ENCODE measurements at places on chromosomes 16 and 17.

GRCh38 chr16:10618710-10619209 lies 38.4 kb upstream of the EMP2 start:
- no peak for DNase-seq

DNA sequence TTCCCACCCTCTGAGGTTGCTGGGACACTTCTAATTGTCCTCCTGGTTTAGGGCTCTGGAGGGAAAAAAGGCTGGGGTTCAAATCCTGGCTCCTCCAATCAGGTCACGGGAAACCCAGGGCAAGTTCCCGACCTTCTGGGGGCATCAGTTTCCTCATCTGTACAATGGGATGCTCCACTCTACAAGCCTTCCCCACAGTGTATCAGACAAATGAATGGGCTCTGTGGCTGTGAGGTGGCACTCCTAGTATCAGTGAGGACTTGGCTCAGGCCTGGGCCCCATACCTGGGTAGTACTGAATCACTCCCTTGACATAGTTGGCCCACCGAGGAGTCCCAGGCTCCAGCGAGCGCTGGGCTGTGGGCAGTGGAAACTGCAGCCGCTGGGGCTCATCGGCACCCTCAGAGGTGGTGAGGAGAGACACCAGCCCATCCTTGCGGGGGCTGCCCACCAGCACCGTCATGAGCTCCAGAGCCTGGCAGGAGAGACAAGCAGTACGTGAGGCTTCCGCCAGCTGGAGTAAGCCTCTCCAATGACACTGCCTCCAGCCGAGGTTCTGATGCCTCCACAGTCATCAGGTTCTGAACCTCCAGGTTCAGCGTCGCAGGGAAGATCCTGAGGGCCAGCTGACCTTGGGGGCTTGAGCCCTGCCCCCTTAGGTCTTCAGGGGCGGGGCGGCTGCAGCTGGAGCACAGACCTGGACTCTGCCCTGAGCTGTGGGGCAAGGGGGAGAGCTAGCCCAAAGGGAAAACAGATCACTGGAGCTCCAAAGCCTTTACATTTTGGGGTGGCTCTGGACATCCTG lies 1.2 kb downstream of the GALK1 start:
- no peak for DNase-seq

- DNase-seq: no peak
These were observed 83.3 kb downstream of the ABHD15 start for GRCh38 chr17:29483503-29483902.

GRCh38 chr16:86925067-86925791 lies 346.9 kb downstream of the FOXL1 start:
- no peak for DNase-seq

DNA sequence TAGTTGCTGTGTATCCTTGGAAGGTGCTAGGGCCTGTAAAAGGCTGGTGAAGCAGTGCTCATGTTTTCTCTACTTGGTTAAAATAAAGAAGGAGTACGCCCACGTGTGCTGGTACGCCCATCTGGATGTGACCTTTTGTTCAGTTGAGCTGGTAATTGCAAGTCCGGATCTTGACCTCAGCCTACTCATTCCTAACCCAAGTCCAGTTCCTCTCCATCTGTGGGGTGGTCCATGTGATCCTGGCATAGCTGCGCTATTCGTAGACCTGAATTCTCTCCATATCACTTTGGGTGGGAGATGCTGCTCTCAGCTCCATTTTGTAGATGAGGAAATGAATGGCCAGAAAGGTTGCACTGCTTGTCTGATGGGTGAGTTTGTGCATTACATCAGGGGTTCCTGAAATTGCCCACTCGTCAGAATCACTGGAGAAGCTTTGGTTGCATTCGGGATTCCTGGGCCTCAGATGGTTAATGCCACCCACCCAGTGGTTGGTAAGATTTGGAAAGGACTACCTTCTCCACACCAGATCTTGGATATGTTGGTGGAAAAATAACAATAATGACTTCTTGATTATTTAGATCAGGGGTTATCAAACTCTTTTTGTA lies 328.8 kb downstream of the CPPED1 start:
- DNase-seq: no peak

DNA sequence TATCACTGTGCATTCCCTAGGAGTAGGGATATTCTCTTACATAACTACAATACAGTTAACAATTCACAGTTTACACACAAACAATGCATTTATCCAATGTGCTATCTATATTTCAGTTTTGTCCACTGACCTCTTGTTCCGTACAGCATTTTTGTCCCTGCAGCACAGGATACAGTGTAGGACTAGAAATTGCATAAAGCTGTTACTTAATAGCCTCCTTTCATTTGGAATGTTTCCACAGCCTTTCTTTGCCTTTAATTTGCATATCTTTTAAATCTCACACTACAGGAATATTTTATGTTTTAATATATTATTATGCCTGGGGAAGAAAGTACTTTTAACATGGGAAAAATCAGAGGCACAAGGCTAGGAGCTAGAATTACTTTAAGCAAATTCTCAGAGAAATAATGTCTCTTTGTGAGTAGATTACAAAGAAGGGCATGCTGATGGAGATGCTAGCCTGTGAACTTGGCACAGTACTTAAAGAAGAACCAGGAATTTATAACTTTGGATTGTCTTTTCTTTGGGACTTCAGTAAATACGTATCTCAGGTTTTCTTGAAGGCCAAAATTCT lies 144.3 kb downstream of the ITFG1 start:
- no peak for DNase-seq

- DNase-seq: no peak
These were observed 118.8 kb upstream of the GSE1 start for GRCh38 chr16:85494315-85494714.

GRCh38 chr16:64151990-64152767 lies 969.7 kb downstream of the CDH11 start:
- no peak for DNase-seq

DNA sequence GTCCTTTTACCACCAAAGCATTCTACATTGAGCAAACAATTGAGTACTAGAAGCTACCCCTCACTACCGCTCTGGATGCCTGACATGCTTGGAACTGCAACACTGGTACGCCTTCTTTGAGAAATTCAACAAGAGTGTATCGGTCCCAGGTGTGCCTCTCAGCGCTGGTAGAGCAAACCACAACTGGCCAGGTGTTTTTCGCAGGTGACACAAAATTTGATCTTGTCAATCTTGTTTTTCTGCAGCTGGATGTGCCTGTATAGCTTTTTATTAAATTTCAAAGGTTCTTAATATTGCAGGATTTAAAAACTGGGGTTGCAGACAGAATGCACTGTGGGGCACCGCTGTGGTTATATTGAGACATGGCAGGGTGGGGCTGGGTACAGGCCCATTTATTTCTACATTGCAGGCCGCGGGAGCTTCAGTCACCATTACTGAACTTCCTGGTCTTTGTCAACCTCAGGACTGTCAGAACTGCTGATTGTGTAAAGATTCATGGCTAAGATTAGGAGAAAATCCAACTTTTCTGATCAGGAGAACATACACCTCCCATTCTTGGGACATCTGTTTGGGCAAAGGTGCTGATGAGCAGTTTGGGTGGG lies 4.5 kb upstream of the SNX20 start:
- no peak for DNase-seq

- no peak for DNase-seq
These were observed 3.4 kb upstream of the THUMPD1 start for GRCh38 chr16:20744922-20745440.

DNA sequence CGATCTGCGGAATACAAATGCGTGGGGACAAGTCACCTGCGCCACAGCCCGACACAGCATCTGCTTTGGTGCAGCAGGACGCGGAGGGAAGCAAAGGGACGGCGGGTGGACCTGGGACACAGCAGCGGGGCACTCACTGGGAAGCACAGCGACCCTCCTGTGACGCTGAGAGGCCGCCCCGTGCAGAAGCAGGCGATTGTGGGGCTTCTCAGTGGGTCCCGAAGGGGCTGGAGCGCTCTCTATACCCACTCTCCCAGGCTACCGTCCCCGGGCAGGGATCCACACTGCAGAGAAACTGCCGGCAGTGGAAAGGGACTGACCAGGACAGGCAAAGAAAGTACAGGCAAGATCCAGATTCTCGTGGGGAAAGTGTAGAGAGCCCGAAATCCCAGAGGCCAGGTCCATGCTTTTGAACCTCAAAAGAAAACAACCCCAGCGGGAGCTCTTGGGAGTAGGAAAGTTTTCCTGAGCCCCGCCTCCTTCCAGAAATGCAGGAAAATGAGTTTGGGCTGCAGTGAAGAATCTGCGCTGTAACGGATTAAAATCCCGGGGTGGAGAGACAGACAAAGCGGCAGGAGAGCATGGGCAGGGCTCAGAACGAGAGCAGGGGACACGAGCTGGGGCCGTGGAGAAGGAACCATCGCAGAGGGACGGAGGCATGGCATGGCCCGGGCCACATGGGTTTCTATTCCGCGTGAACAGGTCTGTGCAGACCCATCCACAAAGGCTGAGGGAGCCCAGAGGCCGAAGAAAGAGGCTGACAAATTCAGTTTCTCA lies 12.7 kb downstream of the COX4I1 start:
- DNase-seq: no peak

DNA sequence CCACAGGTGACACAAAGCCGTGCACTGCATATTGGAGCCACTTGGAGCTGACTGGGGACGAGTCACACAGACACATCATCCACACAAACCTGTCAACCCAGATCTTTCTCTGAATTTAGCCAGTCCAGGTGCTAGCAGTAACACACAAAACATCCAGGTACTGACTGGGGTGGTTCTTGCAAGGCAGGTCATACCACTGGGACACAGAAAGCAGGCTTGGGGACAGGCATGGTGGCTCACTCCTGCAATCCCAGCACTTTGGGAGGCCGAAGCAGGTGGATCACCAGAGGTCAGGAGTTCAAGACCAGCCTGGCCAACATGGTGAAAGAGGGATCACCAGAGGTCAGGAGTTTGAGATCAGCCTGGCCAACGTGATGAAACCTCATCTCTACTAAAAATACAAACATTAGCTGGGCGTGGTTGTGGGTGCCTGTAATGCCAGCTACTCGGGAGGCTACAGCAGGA lies 14.9 kb downstream of the ENPP7 start:
- no peak for DNase-seq

GRCh38 chr17:2796164-2797125 lies at the start of gene RAP1GAP2:
TSS of gene RAP1GAP2 (plus strand) at chr17:2796438. CDS start at chr17:2796528, 90 bp downstream.
- DNase-seq: no peak

- DNase-seq: peak; percentile 55
These were observed 1.1 kb downstream of the CD79B start for GRCh38 chr17:63930951-63931575.

DNA sequence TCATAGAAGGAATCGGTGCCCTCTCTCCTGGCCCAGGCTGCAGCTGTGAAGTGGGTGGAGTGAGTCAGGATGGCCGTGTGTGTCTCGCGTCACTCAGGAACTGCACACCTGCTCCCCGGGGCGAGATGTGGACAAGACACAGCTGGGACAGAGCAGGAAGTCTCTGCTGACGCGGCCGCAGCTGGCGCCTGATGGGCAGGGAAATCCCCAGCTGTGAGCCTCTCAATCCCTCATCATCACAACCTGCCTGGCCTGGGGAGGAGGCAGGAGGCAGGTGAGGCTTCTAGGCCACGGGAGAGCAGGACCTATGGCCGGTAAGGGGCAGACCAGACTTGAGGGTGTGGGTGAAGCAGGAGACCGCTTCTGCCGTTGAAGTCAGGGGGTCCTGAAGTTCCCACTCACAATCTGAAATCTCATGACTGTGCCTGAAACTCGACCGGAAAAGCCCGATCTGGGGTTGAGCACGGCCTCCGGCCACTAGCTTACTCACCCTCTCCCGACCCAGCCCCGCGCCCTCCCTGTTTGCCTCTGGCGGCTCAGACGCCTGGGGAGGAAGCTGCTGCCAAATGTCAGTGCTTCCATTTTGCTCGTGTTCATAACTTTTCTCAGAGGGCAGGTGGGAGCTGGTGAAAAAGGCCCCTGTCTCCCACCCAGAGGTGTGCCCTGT lies 1.1 kb upstream of the TRPV3 start:
- DNase-seq: peak; percentile 48

DNA sequence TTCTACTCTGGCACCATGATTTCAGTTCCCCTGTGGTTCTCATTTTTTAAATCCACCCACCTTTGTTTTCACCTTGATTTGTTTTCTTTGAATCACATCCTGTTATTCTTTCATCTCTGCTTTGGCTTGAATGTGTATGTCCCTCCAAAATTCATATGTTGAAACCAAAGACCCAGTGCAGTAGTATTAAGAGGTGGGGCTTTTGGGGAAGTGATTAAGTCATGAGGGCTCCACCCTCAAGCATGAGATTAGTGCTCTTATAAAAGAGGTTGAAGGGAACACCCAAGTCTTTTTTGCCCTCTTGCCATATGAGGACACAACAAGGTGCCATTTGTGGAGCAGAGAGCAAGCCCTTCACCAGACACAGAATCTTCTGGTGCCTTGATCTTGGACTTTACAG lies 382.3 kb downstream of the SLC39A11 start:
- DNase-seq: no peak

DNA sequence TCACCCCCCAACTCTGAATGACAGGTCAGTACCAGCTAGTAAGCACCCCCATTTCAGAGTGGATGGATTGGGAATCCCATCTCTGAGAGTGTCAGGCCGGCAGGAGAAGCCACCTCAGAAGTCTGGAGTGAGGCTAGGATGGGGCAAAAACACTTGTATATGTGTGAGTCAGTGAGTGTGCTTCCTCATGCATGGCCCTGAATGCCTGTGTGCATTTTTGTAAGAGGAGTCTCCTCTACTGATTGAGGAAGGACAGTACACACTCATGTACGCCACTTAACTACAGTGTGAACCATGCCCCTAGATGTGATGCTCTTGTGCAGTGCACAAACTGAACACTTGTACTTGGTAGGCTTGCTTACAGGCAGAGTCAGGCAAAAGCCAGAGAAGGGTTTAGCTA lies 22.3 kb upstream of the NAGS start:
- no peak for DNase-seq

DNA sequence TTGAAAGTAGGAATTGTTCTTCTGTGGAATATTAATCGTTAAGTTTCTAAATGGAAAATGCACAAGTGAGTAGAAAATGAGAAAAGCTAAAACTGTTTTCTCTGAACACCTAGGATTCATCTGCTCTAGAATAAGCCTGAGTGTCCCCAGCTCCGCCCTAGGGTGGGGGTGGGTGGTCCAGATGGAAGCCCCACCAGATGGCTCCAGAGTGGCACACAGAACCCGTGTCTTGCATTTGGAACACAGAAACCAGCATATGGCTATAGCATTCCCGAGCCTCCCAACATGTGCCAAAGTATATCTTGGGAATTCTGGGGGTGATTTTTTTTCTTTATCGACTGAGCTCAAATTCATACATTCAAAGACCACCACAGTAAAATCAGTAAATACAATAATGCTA lies 517.7 kb upstream of the PSMD7 start:
- no peak for DNase-seq
